H1 (cell line): ENCODE measurements at places on chromosomes 1 and 21.
A peak's percentile ranks its signal among the peaks of the same experiment; 100 is the strongest.

DNA sequence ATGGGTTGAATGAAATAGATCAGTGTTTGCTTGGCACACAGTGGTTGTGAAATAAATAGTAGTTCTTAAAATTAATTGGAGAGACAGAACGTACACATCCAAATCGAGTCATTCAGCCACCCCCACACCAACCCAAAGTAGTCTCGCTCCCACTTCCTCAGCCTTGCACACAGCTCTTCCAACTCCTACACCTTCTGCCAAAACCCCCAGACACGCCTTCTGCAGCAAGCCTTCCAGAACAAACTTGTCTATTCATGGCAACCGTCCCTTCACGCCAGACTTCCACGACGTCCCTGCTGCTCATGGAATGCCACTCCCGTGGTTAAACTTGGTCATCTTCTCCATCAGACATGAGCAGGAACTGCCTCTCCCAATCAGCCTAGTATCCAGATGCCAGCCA, 37.5 kb upstream of the RD3 start:
- no peak for DNase-seq
- H3K36me3 ChIP-seq, result no peaks in the 10 kb centered on the region
- H3K4me1 ChIP-seq, result no peaks in the 10 kb centered on the region
- H3K27ac ChIP-seq, result no peak overlapping the region

GRCh38 chr21:14785679-14786078, 239.6 kb upstream of the SAMSN1 start:
- no peaks in the 10 kb centered on the region for H3K27me3 ChIP-seq
- no peaks in the 10 kb centered on the region for H3K4me1 ChIP-seq
- no peak overlapping the region for H3K27ac ChIP-seq
- H3K4me3 ChIP-seq, result no peak overlapping the region
- no peak for DNase-seq
- H3K36me3 ChIP-seq, result no peaks in the 10 kb centered on the region

- H3K4me3 ChIP-seq, result no peak overlapping the region
- no peaks in the 10 kb centered on the region for H3K27me3 ChIP-seq
- H3K36me3 ChIP-seq, result no peaks in the 10 kb centered on the region
- no peak overlapping the region for H3K27ac ChIP-seq
Observed at GRCh38 chr21:45750936-45751335, 107.4 kb downstream of the PCBP3 start.

GRCh38 chr1:94418664-94419655, 771 bp downstream of the ABCD3 start:
- H3K36me3 ChIP-seq, result no peaks in the 10 kb centered on the region
- H3K27me3 ChIP-seq, result no peaks in the 10 kb centered on the region; the same call in 1 of the 2 replicates
- no peaks in the 10 kb centered on the region; the same call in 1 of the 2 replicates for H3K4me1 ChIP-seq
- peak overlapping the region; percentile 94 for H3K4me3 ChIP-seq
- DNase-seq, result no peak
- no peak overlapping the region; the same call in 1 of the 2 replicates for H3K27ac ChIP-seq

DNA sequence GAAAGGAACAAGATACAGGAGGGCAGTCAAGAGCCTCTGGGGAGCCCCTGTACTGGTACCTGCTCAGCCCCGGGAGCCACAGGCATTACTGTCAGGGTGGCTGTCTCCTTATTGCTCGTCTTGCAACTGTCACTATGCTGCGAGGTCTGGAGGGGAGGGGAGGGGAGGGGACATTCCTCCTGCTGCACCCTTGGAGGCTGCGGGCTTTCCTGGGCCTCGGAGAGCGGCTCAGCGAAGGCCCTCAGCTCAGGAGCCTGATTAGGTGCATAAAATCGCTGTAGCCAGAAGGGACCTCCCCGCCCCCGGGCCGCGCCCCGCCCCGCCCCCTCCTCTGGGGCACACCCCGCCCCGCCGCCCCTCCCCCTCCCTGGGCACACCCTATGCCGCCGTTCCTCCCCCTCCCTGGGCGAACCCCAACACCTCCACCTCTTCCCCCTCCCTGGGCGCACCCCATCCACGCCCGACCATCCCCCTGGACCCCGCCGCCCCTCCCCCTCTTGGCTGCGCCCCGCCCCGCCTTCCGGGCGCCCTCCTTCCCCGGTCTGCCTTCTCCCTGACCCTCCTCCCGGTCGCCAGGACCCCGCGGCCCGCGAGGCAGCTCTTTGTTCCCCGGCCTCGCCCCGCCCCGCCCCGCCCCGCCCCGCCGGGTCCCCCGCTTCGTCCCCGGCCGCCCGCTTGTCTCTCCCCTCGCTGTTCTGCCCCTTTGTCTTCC, 35.5 kb downstream of the CACHD1 start:
- H3K27ac ChIP-seq, result no peak overlapping the region
- H3K4me3 ChIP-seq, result peak overlapping the region; percentile 59
- H3K36me3 ChIP-seq, result peaks cover 4% of the 10 kb centered on the region; the same call in 1 of the 2 replicates
- peaks cover 33% of the 10 kb centered on the region for H3K4me1 ChIP-seq

- DNase-seq, result no peak
- H3K4me3 ChIP-seq, result no peak overlapping the region
- no peaks in the 10 kb centered on the region for H3K4me1 ChIP-seq
- no peaks in the 10 kb centered on the region for H3K27me3 ChIP-seq
Observed at GRCh38 chr1:236997882-236998281, 6.4 kb downstream of the MT1HL1 start.

DNA sequence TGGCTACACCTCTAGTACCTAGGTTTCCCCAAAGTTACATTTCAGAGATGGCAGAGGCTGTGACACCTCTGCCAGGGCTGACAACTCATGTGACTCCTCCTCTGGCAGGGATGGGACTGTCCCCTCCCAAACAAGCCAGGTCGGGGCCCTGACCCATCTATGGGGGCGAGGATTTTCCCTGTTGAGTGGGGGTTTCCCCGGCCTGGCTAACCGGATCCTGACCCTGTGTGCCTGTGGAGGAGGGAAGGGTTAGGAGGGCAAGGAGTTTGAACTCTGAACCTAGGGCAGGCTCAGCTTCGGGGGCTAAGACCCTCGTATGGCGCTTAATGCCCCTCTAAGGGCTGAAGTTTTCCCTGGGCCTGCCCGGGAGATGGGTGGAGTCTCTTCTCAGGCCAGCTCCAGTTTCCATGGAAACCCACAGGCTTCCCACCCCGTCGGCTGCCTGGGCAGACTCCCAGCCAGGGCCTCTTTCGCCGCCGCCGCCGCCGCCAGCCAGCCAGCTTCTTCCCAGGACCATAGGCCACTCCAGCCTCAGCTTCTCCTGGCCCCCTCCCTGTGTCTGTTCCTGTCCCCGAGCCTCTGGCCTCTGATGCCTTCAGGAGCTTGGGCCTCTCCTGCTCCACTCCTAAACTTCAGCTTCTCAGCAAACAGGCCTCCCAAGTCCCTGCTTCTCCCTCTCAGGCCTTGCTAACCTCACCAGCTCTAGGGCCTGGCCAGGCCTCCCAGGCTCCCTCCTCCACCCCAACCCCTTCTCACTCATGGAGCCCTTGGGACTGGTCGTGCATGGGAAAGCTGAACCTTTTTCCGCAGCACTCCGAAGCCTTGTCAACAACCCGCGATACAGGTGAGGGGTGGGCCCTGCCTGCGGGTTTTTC, at the start of gene BTBD19:
Gene BTBD19 (plus strand): TSS at position 461 of the 875 bp plus-strand sequence. CDS start 298 bp downstream, at position 759.
- H3K36me3 ChIP-seq, result no peaks in the 10 kb centered on the region
- H3K4me1 ChIP-seq, result peaks cover 32% of the 10 kb centered on the region
- no peak within 1 kb of the TSS for H3K4me3 ChIP-seq
- H3K27ac ChIP-seq, result peak within 1 kb of the TSS; percentile 96
- peak; percentile 84 for DNase-seq
- H3K27me3 ChIP-seq, result peaks cover 8% of the 10 kb centered on the region

- DNase-seq, result no peak
- no peaks in the 10 kb centered on the region for H3K27me3 ChIP-seq
- no peak overlapping the region for H3K27ac ChIP-seq
- H3K4me3 ChIP-seq, result no peak overlapping the region
- no peaks in the 10 kb centered on the region for H3K36me3 ChIP-seq
Observed at GRCh38 chr1:97787231-97787630, 133.6 kb downstream of the DPYD start.

- no peaks in the 10 kb centered on the region for H3K27me3 ChIP-seq
- H3K27ac ChIP-seq, result no peak overlapping the region
- no peaks in the 10 kb centered on the region for H3K4me1 ChIP-seq
- DNase-seq, result no peak
Observed at GRCh38 chr1:153842006-153842471, 66.8 kb downstream of the SLC27A3 start.

DNA sequence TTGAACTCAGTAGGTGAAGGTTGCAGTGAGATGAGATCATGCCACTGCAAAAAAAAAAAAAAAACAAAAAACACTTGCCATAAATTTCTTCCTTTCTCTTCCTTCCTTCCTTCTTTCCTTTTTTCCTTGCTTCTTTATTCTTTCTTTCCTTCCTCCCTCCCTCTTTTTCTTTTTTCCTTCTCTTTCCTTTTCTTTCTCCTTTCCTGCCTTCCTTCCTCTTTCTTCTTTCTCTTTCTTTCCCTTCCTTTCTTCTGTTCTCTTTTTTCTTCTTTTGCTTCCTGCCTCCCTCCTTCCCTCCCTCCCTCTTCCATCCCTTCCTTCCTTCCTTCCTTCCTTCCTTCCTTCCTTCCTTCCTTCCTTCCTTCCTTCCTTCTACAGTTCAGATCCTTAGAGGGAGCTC, 71.2 kb downstream of the LYPLAL1 start:
- H3K27me3 ChIP-seq, result no peaks in the 10 kb centered on the region
- H3K4me1 ChIP-seq, result no peaks in the 10 kb centered on the region
- DNase-seq, result no peak
- H3K27ac ChIP-seq, result no peak overlapping the region

DNA sequence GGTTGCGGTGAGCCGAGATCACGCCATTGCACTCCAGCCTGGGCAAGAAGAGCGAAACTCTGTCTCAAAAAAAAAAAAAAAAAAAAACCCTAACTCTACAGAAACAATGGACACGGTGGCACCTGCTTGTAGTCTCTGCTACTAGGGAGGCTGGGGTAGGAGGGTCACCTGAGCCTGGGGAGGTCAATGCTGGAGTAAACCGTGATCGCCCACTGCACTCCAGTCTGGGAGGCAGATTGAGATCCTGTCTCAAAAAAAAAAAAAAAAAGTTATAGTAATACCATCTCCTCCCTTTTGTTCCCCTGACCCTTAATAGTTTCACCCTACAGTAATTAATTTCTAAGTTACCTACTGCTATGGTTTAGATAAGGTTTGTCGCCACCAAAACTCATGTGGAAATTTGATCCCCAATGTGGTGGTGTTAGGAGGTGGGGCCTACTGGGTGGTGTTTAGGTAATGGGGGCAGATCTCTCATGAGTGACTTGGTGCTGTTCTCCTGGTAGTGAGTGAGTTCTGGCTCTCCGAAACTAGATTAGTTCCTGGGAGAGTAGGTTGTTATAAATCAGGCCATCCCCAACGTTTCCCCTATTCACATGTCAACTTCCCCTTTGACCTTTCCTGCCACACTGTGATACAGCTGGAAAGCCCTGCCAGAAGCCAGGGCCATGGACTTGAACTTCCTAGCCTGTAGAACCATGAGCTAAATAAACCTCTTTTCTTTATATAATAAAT, 9.8 kb downstream of the FBXO42 start:
- H3K36me3 ChIP-seq, result no peaks in the 10 kb centered on the region
- no peak overlapping the region for H3K4me3 ChIP-seq
- H3K27ac ChIP-seq, result no peak overlapping the region
- H3K4me1 ChIP-seq, result no peaks in the 10 kb centered on the region
- no peak for DNase-seq
